ENCODE measurements at places on chromosomes 2 and 18.

DNA sequence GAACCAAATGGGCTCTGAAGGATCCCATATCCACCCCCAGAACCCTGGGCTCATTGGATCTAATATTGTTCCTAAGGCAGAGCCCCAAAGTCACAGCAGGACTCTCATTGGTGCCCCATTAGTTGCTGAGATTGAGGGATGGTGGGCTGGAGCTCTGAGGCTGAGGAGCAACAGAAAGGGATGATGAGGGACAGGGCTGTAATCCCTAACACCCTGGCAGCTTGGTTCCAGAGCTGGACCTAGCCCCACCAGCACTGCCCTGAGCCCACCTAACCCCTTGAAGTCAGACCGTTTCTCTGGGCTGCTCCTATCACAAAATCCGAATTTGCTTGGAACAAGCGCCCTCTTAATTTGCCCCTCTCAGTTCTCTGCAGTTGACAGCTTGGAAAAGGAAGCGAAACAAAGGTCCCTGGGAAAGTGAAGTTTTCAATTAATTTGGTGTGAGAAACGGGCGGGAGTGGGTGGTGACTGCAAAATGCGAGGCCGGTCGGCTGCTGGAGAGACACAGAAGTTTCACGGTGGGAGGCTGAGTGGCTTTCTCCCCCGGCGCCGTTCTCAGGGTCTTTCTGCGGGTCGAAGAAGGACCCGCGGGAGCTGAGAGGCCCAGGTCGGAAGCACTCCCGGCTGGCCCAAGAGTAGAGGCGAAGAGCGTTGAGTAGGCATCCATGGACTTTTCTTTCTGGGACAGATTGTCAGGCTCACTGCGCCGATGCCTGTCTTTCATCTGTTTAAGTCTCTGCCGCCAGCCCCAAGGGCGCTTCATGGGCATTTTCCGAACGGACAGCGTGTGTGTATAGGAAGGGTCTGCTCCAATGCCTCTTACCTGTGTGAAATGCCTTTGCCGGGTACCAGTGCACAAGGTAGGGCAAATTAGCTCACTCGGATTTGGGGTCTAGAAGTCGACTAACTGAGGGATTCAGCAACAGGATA is 927 bp upstream of the HOXD13 start:
- no peak overlapping the region for H3K27ac ChIP-seq
- peaks cover 8% of the 10 kb centered on the region for H3K4me1 ChIP-seq
- no peak for DNase-seq
- H3K27me3 ChIP-seq: peaks cover 82% of the 10 kb centered on the region
- peaks cover 6% of the 10 kb centered on the region for H3K36me3 ChIP-seq
- peak overlapping the region; percentile 47 for H3K4me3 ChIP-seq

GRCh38 chr2:178208817-178209216 is 14.5 kb downstream of the OSBPL6 start:
- H3K4me1 ChIP-seq: no peaks in the 10 kb centered on the region
- no peak for DNase-seq
- no peaks in the 10 kb centered on the region for H3K36me3 ChIP-seq
- H3K4me3 ChIP-seq: no peak overlapping the region
- no peak overlapping the region for H3K27ac ChIP-seq

DNA sequence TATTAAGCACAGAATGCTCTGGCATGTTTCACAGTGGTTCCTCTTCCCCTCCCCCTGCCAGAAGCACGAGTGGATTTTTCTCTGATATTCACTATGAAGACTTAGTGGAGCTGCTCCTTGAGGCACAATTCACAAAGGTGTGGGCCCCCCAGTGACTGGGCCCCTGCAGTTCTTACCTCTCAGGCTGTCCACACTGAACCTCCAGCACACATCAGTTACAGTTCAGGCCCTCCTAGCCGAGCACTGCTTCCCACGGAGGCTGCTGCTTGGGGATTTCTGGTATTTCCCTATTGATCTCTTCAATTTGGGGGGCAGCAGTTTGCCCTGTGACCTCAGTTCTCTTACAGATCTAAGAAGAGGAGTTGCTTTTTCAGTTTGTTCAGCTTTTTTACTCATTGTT is 236.1 kb downstream of the SH3RF3 start:
- H3K27ac ChIP-seq: no peak overlapping the region
- H3K4me3 ChIP-seq: no peak overlapping the region
- H3K4me1 ChIP-seq: no peaks in the 10 kb centered on the region
- DNase-seq: no peak
- H3K36me3 ChIP-seq: no peaks in the 10 kb centered on the region
- H3K27me3 ChIP-seq: peaks cover 11% of the 10 kb centered on the region

DNA sequence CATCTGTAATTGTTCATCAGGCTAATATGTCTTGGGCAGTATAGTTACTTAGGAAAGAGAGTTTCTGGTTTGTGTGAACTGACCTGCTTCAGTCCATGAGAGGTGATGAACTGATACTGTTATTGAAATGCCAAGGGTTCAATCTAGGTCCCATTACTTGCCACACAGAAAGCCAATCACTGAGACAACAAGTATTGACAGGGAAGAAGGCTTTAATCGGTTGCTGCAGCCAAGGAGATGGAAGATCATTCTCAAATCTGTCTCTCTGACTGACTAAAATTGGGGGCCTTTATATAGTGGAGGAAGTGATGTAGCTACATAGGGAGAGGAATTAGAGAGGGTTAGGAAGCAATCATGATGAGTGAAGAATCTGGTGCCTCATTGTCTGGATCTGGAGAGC is 19.9 kb upstream of the FAM98A start:
- no peak overlapping the region for H3K27ac ChIP-seq
- H3K4me1 ChIP-seq: no peaks in the 10 kb centered on the region

- H3K27ac ChIP-seq: peak overlapping the region; percentile 84
- peak; percentile 77 for DNase-seq
- no peaks in the 10 kb centered on the region for H3K27me3 ChIP-seq
- H3K36me3 ChIP-seq: no peaks in the 10 kb centered on the region
Observed at GRCh38 chr2:8481463-8482009, 200.3 kb upstream of the ID2 start.

- no peak overlapping the region for H3K4me3 ChIP-seq
- H3K4me1 ChIP-seq: no peaks in the 10 kb centered on the region
- H3K36me3 ChIP-seq: no peaks in the 10 kb centered on the region
Observed at GRCh38 chr2:126802316-126802715, 96.4 kb upstream of the TEX51 start.

DNA sequence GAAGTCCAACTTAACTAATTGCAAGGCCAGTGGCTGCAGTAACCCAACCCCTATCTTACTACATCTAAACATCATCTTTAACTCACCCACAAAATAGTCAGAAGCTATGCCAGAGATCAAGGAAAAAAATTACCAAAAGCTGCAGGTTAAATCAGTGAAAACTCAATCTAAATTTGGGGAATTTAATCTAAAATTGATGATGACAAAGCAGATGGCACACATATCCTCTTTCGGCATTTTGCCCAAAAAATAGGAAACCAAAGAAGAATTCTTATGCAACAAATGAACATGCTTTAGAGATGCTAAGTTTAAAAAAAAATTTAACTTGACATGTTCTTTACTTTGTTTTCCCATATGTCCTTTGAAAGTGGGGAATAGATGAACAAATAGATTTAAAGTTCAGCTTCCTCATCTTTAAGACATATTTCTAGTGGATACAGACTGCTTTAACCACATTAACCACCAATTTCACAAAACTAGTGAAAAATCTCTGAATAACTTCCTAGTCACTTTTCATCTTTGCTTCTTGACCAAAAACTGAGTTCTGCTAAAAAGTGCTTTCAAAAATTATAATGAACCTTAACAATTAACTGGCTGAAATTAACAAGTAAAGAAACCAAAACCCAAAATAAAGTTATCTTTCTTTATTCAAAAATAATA is 74.3 kb upstream of the CCDC150 start:
- DNase-seq: no peak
- H3K36me3 ChIP-seq: peaks cover 6% of the 10 kb centered on the region
- H3K27me3 ChIP-seq: peaks cover 12% of the 10 kb centered on the region
- H3K4me3 ChIP-seq: no peak overlapping the region

Data from natural killer cell treated with Interleukin-12 subunit alpha and Interleukin-12 subunit beta and Interleukin-15 and Interleukin-18, amount 100 ng/mL, for 72 hours (primary cell).